Cortex of kidney (tissue), 1 donor: ENCODE measurements at places on chromosomes 4 and X.

- no peak for DNase-seq
These were observed 15.0 kb upstream of the HOPX start for GRCh38 chr4:56696056-56696455.

- no peak for DNase-seq
These were observed 544.7 kb downstream of the NLGN4X start for GRCh38 chrX:5683996-5684395.

- DNase-seq: no peak
These were observed 82.9 kb downstream of the STOX2 start for GRCh38 chr4:183987987-183988392.

DNA sequence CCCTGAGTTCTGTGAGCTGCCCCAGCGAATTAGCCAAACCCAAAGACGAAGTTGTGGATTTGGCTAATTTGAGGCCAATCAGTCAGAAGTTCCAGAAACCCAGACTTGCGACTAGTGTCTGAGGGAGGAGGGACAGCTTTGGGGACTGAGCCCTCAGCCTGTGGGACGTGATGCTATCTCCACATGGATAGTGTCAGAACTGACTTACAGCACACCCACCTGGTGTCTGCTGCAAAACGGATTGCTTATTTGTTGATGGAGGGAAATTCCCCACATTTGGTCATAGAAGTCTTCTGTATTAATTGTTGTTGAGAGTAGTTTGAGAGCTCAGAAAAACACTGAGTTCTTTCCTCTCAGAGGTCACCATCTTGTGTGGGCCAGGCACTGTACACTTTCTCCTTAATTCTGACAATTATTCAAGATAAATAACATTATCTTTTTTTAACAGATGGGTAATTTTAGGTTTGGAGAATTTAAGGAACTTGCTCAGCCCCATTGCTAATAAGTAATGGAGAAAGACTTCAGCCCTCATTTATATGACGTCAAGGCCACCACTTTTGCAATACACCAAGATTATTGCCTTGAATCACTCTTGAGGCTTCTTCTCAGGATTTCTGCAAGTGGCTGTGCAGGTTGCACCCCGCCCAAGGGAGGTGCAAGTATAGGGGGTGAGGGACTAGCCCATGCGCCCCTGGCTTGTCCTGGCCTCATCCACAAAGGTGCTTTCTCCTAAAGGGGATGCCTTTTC is 16.7 kb downstream of the CLRN2 start:
- DNase-seq: no peak

- DNase-seq: no peak
These were observed 280.5 kb downstream of the FBXW7 start for GRCh38 chr4:152255437-152255836.

- peak; percentile 2 for DNase-seq
These were observed at the start of gene FAAH2 for GRCh38 chrX:57286507-57287251. Gene FAAH2 (plus strand): TSS chrX:57286706. CDS start chrX:57286826, 120 bp downstream.

DNA sequence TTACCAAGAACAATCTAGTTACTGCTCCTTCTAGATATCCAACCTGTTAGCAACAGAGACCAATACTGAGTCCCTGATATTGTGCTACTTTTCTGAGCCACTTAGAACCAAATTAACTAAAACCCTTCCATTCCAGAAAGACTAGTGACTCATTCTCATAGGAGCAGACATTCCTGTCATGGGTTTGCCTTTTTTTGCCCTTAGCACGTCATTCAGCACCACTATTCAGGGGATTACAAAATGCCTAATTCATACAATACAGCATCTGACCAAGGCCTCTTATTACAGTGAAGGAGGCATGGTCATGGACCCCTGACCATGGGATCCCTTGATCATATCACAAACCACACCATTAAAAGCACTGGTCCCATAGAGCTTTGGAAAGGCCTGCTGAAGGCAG is 123.8 kb upstream of the CXCL13 start:
- DNase-seq: no peak

DNA sequence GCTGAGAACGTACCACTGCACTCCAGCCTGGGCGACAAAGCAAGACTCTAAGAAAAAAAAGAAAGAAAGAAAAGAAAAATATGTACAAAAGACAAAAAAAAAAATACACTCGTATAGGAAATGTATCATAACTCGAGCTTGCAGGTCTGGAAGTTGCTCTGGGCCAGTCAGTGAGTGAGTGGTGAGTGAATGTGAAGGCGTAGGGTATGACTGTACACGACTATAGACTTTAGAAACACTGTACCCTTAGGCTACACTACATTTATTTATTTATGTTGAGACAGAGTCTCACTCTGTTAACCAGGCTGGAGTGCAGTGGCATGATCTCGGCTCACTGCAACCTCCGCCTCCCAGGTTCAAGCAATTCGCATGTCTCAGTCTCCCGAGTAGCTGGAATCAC is 29.4 kb downstream of the EVC2 start:
- DNase-seq: no peak

DNA sequence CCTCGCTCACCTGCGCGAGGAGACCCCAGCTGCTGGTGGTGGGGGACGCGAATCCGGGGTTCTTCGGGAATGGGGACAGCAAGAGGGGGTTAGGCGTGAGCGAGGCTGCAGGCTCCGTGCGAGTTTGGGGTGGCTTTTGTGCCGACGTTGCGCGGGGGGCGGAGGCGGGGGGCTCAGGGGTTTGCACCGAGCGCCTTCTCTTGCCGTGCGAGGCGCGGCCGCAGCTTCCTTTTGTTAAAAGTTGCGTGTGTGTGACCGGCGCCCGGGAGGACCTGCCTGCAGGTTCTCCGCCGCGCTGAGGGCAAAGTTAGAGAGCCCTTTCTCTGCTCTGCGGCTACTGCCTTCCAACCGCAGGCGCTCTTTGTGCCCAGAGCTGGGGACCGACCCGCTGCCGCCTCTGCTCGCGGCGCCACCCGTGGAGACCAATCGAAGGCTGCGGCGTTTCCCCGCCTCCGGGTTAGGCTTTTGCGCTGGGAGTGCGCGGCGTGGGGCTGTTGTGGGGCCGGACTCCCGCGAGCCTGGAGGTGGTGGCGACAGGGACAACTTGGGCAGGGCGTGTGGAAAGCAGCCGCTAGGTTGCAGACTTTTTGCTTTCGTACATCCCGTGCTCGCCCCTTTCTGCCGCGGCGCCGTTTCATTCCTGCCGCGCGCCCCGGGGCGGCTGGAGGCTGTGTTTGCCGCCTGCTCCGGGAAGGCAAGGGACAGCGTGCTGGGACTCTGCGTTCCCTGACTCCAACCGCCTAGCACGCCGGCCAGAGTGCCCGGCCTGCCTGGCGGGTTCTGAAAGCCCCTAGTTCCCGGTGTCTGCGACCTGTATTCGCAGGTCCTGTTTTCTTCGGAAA is 716 bp downstream of the KIT start:
- DNase-seq: no peak

- DNase-seq: no peak
These were observed 36.5 kb downstream of the TXLNG start for GRCh38 chrX:16822723-16823122.

GRCh38 chrX:48676106-48676892 is 7.3 kb upstream of the WAS start:
- peak; percentile 21 for DNase-seq

GRCh38 chr4:140641105-140641555 is 72.4 kb upstream of the UCP1 start:
- no peak for DNase-seq

GRCh38 chrX:119706616-119707015 is 13.6 kb upstream of the SEPTIN6 start:
- DNase-seq: no peak

DNA sequence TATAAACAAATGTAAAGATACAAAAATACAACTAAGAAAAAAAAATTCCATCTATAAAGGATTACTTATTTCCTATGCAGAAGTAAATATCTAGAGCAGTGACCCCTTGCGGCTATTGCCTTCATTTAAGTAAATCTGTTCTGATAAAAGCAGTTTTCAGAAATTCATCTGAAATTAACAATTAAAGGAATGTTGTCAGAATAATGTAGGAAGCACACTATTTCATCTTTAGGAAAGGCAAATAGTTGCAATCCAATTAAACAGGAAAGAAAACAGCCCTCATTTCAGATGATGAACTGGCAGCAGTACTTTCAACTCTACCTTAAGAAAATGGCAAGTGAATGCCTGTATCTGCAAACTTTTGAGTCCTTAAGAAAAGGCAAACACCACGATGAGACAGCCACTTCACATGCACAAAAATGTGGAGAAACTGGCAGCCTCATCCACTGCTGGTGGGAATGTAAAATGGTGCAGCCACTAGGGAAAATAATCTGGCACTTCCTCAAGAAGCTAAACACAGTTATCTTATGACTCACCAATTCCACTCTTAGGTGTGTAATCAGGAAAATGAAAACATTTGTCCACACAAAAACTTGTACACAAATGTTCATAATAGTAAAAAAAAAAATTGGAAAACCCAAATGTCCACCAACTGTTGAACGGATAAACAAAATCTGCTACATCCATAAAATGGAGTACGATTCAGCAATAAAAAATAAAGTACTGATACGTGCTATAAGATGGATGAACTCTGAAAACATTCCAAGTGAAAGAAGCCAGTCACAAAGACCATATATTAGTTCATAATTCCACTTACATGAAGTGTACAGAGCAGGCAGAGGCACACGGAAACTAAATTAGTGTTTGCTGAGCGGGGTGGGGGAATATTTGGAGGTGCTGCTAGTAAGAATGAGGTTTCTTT is 2.0 kb upstream of the THAP9 start:
- DNase-seq: no peak

DNA sequence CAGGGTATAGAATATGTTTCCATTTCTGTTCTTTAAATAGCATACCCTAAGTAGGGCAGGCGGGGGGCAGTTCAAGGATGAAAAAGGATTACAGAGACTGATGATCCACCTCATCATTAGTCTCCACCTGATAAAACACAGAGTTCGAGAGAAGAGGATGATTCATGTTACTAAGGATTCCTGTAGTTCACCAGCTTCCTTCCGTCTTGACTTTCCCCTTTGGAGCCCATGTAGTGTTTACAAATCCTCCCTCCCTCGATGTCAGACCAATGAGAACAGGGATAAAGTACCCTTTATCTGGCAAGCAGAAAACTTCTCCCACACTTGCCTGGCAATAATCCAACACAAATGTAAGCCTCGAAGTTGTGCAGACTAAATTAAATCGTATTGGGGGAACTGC is 526.3 kb upstream of the FAM241A start:
- no peak for DNase-seq

GRCh38 chr4:66794390-66795034 is 750.8 kb downstream of the CENPC start:
- no peak for DNase-seq

DNA sequence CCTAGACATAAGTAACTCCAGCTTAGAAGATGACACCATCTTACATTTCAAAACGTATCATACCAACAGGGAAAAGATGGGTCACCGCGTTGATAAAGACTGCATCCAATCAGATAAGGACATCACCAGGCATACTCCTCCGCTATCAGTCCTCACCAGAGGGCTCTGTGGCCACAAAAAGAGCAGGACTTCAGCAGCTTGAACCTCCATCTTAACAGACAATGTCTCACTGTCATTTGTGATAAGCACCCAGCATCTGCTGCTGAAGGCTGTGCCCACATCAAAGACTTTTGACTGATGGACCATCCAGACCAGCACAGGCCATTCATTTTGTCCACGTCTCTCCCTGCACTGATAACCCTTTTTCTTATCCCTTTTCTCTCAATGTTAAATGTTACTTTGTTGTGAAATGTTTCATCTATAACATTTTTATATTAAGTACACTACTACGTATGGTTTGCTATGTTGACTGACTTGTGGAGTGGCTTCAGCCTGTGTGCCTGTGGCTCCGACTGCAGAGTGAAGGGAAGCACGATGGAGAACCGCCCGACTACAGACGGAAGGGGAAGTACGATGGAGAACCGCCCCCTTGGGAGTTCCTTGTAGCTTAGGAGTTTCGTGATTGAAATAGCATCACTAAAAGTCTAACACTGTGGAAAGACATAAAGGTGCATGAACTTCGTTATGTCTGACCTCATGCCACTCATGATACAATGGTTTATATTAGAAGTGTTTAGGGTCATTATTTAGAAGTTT is 595.4 kb upstream of the AGA start:
- DNase-seq: no peak

- DNase-seq: no peak
These were observed 112.9 kb upstream of the AGA start for GRCh38 chr4:177555007-177555574.

- no peak for DNase-seq
These were observed 466.7 kb downstream of the NKX6-1 start for GRCh38 chr4:84032372-84032771.

DNA sequence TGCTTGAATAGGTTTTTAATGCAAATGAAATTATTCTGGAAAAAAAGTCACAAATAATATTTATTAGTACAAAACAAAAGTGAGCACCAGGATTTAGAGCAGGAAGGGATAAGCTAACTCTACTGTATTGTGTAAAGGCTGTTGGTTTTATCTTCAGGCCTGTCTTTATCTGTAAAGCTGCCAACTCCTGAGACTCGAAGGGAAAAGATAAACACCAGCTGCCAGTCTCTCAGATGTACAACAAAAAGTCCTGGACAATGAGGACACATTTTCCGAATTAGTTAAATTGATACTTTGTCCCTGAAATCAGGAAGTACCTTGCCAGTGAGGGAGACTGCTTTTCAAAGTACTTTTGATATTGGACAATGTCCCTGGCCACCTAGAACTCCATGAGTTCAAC is 8.8 kb downstream of the DDX60 start:
- no peak for DNase-seq

- no peak for DNase-seq
These were observed at the start of gene MAMLD1 for GRCh38 chrX:150362599-150363481. Gene MAMLD1 (plus strand): TSS chrX:150363317. CDS start chrX:150445517, 82,200 bp downstream.

- DNase-seq: no peak
These were observed 731 bp upstream of the AMMECR1 start for GRCh38 chrX:110318664-110318968.

GRCh38 chrX:94961730-94962129 is 1287.7 kb downstream of the FAM133A start:
- DNase-seq: no peak

- no peak for DNase-seq
These were observed 101.3 kb upstream of the EGFL6 start for GRCh38 chrX:13468096-13468495.

- DNase-seq: no peak
These were observed 61.2 kb downstream of the DHRSX start for GRCh38 chrX:2439613-2440012.
